WTC11 (cell line): ENCODE measurements at places on chromosomes 5 and 9. TPM values are rescaled to one million over a fixed set of nuclear protein-coding genes. Genes with fewer than 3 reads are reported as not detected.

The SH3GL2 gene
- 4.2 to 6.5 TPM (median 5.8 TPM) in 3 replicates for total RNA-seq

The CD274 gene
- 0.05 to 0.42 TPM (median 0.21 TPM) in 3 replicates for total RNA-seq

The PCDHA9 gene
- total RNA-seq = 1.1 to 1.5 TPM (median 1.4 TPM) in 3 replicates

The TIFAB gene
- not detected in 3 replicates for total RNA-seq

The ANKRD34B gene
- 1.6 to 3.6 TPM (median 3.4 TPM) in 3 replicates for total RNA-seq
